ENCODE measurements at places on chromosomes 16 and 17.

DNA sequence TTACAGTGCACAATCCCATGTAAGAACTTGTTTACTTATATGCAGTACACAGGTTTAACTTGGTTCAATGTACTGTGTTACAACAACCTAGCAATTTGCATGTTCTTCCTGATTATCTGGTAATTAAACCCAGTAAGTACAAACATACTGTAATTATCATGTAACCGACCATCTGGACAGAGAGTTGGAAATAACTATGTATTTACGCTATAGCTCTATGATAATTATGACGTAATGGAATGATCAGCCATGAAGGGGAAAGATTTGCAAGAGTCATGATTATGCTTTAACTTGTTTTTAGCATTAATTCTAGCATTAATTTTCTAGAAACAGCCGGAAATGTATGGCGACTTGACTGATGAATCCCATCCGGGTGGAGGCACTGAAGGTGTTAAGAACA, 74.8 kb upstream of the SALL1 start:
- H3K36me3 ChIP-seq: no peaks in the 10 kb centered on the region
- no peak overlapping the region for H3K4me3 ChIP-seq
- H3K27ac ChIP-seq: no peak overlapping the region
- H3K27me3 ChIP-seq: no peaks in the 10 kb centered on the region

DNA sequence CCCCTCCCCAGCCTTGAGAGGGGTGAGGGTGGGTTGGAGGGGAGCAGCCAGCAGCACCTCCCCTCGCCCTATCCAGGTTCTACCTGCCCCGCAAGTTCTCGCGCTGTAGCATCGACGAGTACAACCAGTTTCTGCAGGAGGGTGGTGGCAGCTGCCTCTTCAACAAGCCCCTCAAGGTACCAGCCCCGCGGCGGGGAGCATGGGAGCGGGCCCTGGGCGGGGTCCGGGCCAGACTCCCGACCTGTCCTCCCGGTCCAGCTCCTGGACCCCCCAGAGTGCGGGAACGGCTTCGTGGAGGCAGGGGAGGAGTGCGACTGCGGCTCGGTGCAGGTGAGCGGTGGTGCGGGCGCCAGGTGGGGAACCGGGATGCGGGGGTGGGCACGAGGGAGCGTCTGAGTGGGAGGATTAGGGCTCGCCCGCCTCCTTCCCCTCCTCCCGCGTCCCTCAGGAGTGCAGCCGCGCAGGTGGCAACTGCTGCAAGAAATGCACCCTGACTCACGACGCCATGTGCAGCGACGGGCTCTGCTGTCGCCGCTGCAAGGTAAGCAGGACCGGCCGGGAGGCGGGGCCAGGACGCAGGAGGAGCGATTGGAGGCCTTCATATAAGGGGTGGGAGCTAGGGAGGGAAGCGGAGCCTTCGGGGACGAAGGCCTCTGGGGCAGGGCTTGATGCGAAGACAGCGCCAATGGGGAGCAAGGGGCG, 16.5 kb downstream of the ADAM11 start:
- H3K4me3 ChIP-seq: peak overlapping the region; percentile 55
- no peaks in the 10 kb centered on the region for H3K36me3 ChIP-seq
- peak overlapping the region; percentile 28 for H3K27ac ChIP-seq
- peaks cover 11% of the 10 kb centered on the region for H3K27me3 ChIP-seq
- peaks cover 43% of the 10 kb centered on the region for H3K4me1 ChIP-seq

GRCh38 chr17:72846399-72846798, 246.1 kb downstream of the SLC39A11 start:
- no peak overlapping the region for H3K27ac ChIP-seq
- no peak overlapping the region for H3K4me3 ChIP-seq
- peaks cover 23% of the 10 kb centered on the region for H3K4me1 ChIP-seq

GRCh38 chr17:10583834-10584233, 34.4 kb upstream of the MYH2 start:
- no peak for DNase-seq
- H3K36me3 ChIP-seq: no peaks in the 10 kb centered on the region
- H3K27me3 ChIP-seq: peaks cover 16% of the 10 kb centered on the region

GRCh38 chr16:6063526-6063925, 965.9 kb upstream of the EEF2KMT start:
- no peak overlapping the region for H3K4me3 ChIP-seq
- H3K4me1 ChIP-seq: no peaks in the 10 kb centered on the region
- H3K27ac ChIP-seq: no peak overlapping the region

DNA sequence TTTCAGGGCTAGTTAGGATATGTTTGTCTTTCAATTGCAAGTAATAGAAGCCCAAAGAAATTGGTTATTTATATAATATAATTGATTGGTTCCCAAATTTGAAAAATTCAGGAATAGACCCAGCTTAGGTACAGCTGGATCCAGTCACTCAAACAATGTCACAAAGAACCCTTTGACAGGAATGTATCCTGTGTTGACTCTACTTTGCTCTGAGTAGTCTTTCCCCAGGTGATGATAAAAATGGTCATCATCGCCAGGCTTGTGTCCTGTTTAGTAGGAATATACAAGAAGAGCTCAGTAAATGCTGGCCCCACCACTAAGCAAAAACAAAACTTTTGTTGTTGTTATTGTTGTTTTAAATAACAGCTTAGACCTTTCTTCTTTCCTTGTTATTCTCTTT, 35.0 kb downstream of the MAPT start:
- no peaks in the 10 kb centered on the region for H3K27me3 ChIP-seq
- no peak overlapping the region for H3K4me3 ChIP-seq
- H3K36me3 ChIP-seq: 0 out of 3 replicates have a peak, but pooled peaks cover 4% of the 10 kb centered on the region
- peak overlapping the region; percentile 6 for H3K27ac ChIP-seq
- DNase-seq: peak; percentile 50

DNA sequence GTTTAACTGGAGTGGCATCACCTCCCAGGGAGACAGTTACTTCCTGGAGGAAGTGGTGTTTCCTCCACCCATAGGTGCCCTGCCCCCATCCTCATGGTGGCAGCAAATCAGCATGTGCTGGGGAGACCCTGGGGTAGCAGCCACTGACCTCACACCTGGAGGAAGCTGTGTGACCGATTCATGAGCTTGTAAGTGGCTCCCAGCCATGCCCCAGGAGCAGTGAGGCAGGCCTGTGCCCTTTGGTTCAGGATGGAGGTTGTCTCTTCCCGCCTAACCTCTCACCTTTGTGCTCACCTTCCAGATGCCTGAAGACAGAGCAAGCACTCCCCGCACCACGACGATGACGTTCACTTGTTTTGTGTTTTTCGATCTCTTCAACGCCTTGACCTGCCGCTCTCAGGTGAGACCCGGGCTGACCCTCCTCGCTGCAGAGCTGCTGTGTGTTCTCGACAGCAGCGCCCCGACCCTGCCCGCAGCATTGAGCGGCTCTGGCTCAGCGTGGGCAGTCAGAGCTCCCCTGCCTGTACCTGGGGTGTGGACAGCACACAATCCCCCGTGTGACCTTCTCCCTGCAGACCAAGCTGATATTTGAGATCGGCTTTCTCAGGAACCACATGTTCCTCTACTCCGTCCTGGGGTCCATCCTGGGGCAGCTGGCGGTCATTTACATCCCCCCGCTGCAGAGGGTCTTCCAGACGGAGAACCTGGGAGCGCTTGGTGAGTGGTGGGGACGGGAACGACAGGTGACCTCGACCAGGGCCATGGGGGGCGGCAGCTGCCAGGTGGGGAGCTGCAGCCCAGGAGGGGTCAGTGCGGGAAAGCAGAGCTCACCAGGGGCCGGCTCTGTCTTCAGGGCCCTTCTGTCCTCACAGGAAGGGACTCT, 42.8 kb downstream of the MEAK7 start:
- H3K36me3 ChIP-seq: no peaks in the 10 kb centered on the region
- no peaks in the 10 kb centered on the region for H3K27me3 ChIP-seq
- no peak for DNase-seq

DNA sequence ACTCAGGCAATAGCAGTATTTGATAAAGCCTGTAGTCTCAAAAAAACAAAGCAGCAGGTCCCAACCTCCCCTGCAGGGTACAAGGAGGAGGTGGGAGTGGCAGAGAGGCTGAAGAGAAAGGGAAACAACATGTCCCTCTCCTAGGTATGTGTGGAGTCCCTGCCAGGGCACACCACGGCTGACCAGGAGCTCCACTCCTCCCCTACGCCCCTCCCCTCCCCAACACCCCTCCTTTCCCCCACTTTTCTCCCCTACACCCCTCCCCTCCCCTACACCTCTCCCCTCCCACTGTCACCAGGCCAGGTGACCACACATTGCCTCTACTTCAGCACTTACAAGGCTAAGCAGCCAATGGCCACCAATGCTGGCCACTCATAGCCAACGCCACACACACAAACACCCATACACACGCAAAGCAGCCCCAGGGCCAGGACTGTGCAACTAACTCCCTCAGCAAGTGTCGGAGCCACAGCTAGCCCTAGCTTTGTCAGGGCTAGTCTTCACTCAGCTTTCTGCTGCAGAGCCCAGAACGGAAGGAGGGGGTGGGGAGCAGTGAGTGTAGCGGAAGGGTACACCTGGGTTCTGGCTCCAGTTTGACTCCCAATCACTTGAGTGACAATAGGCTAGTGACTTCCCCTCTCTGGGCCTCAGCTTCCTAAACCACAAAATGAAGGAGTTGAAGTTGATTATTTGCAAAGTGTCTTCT, 8.2 kb downstream of the CAVIN1 start:
- no peak overlapping the region for H3K27ac ChIP-seq
- H3K4me3 ChIP-seq: no peak overlapping the region
- peaks cover 6% of the 10 kb centered on the region for H3K36me3 ChIP-seq
- no peak for DNase-seq
- H3K27me3 ChIP-seq: no peaks in the 10 kb centered on the region
- H3K4me1 ChIP-seq: no peaks in the 10 kb centered on the region

GRCh38 chr16:89422527-89422904, 67.8 kb downstream of the ANKRD11 start:
- H3K4me3 ChIP-seq: no peak overlapping the region
- H3K27ac ChIP-seq: peak overlapping the region; percentile 65
- H3K4me1 ChIP-seq: peaks cover 81% of the 10 kb centered on the region
- H3K36me3 ChIP-seq: peaks cover 12% of the 10 kb centered on the region
- H3K27me3 ChIP-seq: no peaks in the 10 kb centered on the region

- DNase-seq: peak; percentile 40
- H3K36me3 ChIP-seq: no peaks in the 10 kb centered on the region
- no peak overlapping the region for H3K4me3 ChIP-seq
Observed at GRCh38 chr16:1150511-1150982, 2.4 kb upstream of the CACNA1H start.

GRCh38 chr17:17910060-17910459, 62.1 kb downstream of the TOM1L2 start:
- no peaks in the 10 kb centered on the region for H3K36me3 ChIP-seq
- H3K27ac ChIP-seq: no peak overlapping the region
- H3K4me3 ChIP-seq: no peak overlapping the region

GRCh38 chr17:28811651-28812090, 30.9 kb downstream of the FAM222B start:
- H3K4me1 ChIP-seq: peaks cover 56% of the 10 kb centered on the region
- peak; percentile 36 for DNase-seq
- no peaks in the 10 kb centered on the region for H3K27me3 ChIP-seq

- no peak for DNase-seq
- H3K4me1 ChIP-seq: peaks cover 45% of the 10 kb centered on the region
- H3K36me3 ChIP-seq: peaks cover 8% of the 10 kb centered on the region
- H3K4me3 ChIP-seq: no peak overlapping the region
- H3K27ac ChIP-seq: no peak overlapping the region
Observed at GRCh38 chr17:76270127-76270592, 5.0 kb downstream of the UBALD2 start.

- peaks cover 64% of the 10 kb centered on the region for H3K27me3 ChIP-seq
- H3K27ac ChIP-seq: no peak overlapping the region
- DNase-seq: no peak
- no peak overlapping the region for H3K4me3 ChIP-seq
- no peaks in the 10 kb centered on the region for H3K36me3 ChIP-seq
Observed at GRCh38 chr16:74751658-74752057, 23.0 kb downstream of the FA2H start.

GRCh38 chr17:34601416-34601815, 22.0 kb downstream of the TMEM132E start:
- H3K4me1 ChIP-seq: peaks cover 14% of the 10 kb centered on the region
- no peak overlapping the region for H3K4me3 ChIP-seq
- no peaks in the 10 kb centered on the region for H3K36me3 ChIP-seq
- no peak overlapping the region for H3K27ac ChIP-seq
- DNase-seq: no peak

- H3K4me1 ChIP-seq: no peaks in the 10 kb centered on the region
- H3K27ac ChIP-seq: no peak overlapping the region
- no peak for DNase-seq
- no peaks in the 10 kb centered on the region for H3K36me3 ChIP-seq
- H3K4me3 ChIP-seq: no peak overlapping the region
Observed at GRCh38 chr16:1101573-1102332, 5.7 kb upstream of the C1QTNF8 start.

DNA sequence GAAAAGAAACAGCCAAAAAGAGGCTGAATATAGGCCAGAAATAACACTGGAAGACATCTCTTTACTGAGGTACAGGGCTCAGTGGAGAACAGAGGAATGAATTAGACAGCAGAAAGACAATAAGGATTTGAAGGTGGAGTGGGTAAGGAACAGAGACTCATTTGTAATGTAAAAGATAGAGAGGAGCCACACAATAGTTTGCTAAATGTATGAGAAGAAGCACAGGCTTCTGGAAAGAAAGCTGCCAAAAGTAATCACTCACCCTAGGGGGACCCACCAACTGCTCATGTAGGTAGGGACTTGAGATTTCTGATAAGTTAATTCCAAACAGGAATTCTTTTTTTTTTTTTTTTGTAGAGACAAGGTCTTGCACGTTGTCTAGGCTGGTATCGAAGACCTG, 186.8 kb downstream of the AATF start:
- H3K27ac ChIP-seq: no peak overlapping the region
- no peak overlapping the region for H3K4me3 ChIP-seq
- no peaks in the 10 kb centered on the region for H3K27me3 ChIP-seq
- DNase-seq: no peak

DNA sequence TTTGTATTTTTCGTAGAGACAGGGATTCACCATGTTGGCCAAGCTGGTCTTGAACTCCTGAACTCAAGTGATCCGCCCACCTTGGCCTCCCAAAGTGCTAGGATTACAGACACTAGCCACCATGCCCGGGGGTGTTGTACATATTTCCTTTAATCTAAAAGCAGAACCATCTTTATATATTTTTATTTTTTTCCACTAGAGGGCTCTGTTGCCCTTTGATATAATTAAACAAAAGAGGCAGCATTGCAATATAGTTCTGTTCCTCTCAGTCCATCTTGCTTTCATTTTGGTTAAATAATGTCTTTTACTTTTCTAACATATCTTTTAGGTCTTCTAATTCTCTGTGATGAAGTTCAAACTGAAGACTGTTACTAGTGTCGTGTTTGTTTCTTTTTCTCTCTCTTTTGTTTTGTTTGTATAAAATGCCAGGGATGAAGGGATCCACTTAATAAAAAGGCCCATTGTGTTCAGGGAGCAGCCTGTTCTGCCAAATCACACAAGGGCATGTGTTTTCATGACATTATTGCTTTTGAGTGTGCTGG, 23.4 kb downstream of the WWOX start:
- H3K4me3 ChIP-seq: no peak overlapping the region
- H3K27me3 ChIP-seq: no peaks in the 10 kb centered on the region
- DNase-seq: peak; percentile 75
- peaks cover 37% of the 10 kb centered on the region for H3K4me1 ChIP-seq

DNA sequence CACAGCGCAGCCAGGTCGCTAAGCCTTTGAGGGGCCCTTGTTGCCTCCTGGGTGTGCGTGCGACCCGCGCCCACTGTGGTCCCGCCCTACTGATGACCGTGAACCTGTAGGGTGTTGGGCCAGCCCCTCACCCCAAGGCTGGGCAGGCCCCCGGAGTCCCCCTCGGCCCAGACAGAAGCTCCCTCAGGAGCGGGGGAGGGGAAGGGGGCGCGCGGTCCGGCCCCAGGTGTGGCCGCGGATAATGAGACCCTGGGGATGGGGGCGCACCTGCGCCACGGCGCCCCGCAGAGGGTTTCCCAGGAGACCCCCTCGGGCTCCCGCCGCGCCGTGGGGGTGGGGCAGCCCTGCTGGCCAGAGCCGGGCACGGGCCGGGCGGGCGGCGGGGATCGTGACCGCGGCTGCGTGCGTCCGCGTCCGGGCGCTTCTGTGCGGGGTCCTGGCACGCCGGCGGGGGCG, 358 bp upstream of the ARHGDIG start:
- peaks cover 54% of the 10 kb centered on the region for H3K27me3 ChIP-seq
- H3K4me1 ChIP-seq: peaks cover 18% of the 10 kb centered on the region
- no peak for DNase-seq
- peak overlapping the region; percentile 9 for H3K4me3 ChIP-seq
- no peaks in the 10 kb centered on the region for H3K36me3 ChIP-seq
